ENCODE measurements at places on chromosomes 2 and 18.

DNA sequence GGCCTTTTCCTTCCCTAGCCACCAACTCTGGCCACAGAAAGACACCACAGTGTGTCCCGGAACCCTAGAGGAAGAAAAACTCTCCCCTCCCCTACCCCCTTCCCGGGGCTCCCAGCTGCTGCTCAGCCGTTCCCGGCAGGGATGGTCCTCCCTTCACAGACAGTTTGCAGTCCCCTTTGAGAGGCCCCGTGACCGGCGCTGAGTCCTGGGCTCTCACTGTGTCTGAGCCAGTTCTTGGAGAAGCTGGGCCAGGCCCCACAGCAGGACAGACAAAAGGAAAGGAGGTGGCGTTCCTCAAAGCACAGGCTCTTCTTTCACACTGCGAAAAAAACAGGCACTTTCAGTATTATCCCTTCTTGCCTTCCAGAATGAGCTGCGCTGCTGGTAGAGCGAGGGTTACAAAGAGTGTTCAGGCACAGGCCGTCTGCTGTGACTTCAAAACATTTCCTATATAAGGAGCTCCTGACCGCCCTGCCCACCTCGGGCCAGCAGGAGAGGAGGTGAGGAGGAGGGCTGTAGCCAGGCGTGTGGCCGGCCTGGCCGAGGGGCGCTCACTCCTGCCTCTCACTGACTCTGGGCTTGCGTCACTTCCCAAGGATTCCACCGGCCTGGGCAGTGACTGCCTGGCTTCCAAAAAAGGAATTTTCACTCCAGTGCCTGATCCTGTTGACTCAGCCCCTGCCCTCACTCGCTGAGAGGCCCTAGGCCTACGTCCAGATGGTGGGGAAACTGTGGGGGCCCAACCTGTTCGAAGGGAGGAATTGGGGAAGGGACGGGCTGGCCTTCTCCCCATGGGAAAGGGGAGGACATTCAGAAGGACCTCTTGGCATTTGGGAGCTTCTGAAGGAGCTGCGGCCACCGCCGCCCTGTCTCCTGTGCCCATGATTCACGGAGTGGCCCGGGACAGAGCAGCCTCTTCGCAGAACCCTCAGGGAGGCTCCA is 24.9 kb downstream of the CIDEA start:
- DNase-seq, result no peak

- no peak for DNase-seq
Observed at GRCh38 chr18:51020536-51020935, 9.5 kb upstream of the SMAD4 start.

DNA sequence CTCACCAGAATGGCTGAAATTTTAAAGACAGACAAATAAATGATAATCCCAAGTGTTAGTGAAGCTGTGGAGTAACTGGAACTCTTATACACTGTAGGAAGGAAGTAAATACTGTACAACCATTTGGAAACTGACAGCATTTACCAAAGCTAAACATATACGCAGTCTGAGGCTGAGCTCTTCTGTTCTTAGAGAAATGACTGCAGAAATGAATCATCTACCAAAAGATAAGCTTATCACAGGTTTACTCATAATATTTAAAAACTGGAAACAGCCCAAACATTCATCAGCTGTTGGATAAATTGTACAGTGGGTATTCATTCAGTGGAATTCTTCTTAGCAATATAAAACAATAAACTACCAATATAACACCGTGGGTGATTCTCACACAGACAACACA is 218.2 kb upstream of the RAB12 start:
- DNase-seq, result no peak

DNA sequence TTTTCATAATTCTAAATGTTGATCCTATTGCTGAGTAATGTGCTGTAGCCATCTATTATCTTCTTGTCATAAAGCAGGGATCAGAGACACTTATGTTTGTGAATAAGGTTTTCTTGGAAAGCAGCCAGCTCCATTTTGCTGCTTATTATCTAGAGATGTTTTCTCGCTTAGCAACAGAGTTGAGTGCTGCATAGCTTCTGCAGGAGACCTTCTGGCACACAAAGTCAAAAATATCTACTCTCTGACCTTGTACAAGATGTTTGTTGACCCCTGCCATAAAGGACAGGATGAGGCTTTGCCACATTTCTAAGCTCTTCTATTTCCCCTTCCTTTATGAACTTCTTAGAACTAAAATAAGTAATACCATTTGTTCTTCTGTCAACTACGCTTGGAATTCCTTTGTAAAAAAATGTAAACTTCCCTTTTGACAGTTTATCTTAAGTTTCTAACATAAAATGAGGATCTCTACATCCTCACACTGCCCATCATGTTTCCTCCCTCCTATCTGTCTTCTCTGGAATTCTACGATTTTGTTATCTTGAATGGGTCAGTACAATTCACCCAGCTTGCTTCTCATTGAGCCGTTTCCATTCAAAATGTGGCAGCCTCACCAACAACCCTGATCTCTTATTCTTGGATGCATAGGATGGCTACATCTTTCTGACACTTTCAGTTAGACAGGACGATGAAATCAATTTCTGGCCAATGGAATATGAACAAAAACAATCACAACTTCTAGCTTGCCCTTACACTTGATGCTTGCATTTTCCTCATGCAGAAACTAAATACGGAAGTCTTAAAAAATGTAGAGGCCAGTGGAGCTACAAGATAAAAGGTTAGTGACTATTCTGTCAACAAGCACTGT is 1377.0 kb downstream of the SUCLG1 start:
- DNase-seq, result peak; percentile 98

GRCh38 chr2:154375579-154375931 is 322.9 kb upstream of the KCNJ3 start:
- DNase-seq, result peak; percentile 88

GRCh38 chr2:38765149-38765548 is 12.9 kb upstream of the GEMIN6 start:
- DNase-seq, result no peak

- DNase-seq, result no peak
Observed at GRCh38 chr2:135411646-135412045, 119.4 kb downstream of the ZRANB3 start.

- peak; percentile 8 for DNase-seq
Observed at GRCh38 chr2:26008851-26009566, 24.9 kb upstream of the RAB10 start.

DNA sequence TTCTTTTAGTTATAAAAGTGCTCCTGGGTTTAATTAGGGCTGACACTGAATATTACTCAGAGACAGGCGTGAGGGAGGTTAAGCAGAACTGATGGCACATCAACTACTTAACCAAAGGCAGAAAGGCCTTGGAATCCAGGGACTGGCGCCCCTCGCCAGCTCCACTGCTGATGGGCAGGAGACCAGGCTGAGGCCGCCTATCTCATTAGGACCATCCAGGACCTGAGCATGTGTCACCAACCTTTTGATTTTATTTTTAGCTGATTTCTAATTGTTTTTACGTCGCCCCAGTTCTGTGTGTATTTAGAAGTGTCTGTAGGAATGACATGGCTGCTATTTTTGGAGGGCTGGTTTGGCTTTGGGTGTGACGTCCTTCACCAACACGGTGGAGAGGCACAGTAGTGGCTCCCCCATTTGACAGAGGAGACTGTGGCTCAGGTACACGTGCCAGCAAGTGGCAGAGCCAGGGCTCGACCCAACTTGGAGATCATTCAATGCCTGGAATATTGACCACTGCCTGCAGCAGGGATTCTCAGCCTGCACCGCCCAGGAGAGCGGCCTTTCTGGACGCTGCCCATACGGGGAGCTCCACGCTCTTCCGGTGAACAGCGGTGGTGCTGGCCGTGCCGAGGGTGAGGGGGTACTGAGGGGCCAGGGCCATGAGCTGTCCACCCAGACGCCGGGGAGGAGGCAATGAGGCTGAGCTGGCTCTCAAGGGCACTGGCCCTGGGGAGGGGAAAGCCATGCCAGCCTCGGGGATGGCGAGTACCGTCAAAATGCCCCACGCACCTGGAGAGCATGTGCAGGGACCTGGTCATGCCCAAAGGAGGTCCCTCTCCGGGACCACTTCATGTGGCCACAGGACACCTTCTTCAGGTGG is 205.7 kb downstream of the ASB1 start:
- DNase-seq, result no peak

- DNase-seq, result peak; percentile 71
Observed at GRCh38 chr18:12283256-12283655, 24.8 kb upstream of the TUBB6 start.

DNA sequence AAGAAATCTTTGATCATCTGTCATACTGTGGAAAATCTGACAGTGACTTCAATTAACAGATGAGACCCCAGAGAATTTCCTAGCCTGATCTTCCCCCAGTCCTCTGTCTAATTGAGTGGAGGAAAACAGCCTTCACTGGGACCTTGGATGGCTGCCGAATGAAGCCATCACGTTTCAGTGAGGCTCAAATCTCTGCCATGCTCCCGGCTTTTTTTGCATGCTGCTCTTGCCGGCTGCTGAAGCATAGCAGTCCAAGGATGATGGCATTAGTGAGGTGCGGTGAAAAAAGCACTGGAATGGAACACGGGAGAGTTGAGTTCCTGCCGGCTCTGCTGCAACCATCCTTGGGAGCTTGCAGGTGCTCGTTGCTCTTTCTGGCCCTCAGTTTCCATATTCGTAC is 430.5 kb downstream of the SLC4A3 start:
- no peak for DNase-seq

GRCh38 chr2:193518041-193518817 is 1323.5 kb upstream of the TMEFF2 start:
- no peak for DNase-seq

- no peak for DNase-seq
Observed at GRCh38 chr2:204909791-204910190, 364.5 kb downstream of the PARD3B start.

DNA sequence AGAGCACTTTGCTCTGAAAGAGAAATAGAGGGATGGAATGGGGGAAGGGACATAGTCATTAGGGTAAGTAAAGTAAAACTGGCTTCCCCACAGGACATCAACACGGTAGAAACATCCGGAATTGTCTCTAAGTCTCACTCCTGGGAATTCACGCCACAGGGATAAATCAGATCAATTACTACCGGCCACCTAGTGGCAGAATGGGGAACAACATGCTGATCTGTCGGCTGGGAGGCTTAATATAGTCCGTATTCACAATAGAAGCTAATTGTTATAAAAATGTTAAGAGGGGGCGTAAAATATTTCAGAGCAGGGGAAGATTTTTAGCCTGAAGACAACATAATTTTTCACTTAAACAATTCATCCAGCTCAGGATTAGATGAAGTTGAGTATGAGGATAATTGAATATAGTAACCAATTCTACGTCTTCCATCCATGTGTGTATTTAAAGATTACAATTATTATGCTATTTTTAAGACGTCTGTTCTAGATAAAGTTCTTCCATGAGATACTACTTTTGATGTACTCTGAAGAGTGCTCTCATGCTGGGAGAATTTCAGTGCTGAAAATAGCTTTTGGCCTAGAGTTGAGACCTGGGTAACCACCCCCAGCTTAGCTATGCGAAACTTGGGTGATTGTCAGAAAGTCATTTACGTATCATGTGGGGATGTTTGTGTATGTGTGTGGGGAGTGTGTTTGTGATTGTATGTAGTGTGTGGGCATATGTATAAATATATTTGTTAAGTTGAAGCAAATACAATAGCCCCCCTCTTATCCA is 65.7 kb downstream of the LRRTM1 start:
- peak; percentile 63 for DNase-seq

DNA sequence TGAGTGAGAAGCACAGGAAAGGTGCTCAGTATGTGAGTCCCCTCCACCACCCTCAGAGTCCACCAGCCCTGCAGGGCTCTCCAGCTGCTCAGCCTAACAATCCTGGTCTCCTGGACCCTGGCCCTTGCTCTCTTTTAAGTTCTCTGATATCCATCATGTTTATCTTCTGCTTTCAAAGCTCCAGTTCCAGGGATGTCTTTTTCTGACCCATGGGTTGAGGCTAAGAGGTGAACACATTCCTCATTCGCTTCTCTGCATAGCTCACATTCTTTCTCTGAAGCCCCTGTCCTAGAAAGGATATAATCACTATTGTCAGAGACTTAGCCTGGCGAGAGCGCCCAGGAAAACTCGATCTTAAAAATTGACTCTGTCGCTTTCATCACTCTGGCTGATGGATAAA is 86.4 kb downstream of the ARL4C start:
- no peak for DNase-seq

- peak; percentile 33 for DNase-seq
Observed at GRCh38 chr2:99198103-99198841, 17.3 kb downstream of the MRPL30 start.

DNA sequence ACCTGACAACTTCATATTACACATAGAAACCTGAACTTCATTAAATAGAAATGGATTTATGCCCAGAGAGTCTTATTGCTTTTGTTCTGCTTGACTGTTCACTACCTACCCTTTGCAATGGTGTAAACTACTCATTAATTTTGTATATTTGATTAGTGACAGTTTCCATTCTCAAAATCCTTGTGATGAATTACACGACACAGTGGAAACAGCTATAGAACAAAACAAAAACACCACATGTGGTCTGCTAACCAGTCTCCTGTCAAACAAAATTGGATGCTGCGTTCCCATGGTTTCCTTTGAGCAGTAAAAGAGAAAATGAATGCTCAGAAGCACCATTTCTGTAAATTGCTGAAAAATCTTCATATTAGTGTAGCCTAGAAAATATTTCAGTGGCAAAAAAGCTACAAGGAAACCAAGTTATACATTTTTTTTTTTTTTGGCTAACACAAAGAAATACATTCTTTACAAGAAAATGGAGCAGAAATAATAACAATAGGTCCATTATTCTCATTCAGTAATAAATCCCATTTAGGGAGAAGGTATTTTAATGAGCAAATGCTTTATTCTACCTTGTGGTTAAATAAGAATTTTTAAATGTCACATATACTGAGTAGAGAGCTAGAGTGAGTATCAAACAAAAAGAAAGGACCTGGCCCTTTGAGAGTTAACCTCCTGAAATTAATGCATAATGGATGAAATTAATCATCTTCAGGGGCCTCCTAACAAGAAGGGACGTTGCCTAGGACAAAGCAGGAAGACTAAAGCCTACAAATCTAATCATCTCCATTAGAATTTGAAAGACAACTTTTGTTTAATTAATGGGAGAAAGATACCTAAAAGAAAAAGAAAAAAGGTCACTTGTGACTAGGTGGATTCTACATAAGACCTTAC is 355.1 kb upstream of the ZC3H15 start:
- DNase-seq, result peak; percentile 43

DNA sequence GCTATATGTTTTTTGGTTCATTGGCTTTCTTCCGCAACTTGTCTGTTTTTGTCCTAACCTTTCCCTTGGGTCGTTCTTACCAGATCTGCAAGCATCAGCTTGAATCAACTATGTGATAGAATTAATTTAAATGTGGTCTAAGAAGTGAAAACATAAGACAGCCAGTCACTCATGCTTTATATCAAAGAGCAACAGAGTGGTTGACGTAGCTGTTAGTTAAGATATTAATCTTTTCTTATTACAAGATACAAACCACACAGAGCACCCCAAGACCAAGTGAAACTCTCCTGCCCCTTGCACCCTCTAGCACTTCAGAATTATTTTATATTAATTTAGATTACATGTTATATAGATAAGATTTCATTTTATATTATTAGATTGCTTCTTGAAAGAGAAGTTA is 15.2 kb downstream of the IL18RAP start:
- no peak for DNase-seq

DNA sequence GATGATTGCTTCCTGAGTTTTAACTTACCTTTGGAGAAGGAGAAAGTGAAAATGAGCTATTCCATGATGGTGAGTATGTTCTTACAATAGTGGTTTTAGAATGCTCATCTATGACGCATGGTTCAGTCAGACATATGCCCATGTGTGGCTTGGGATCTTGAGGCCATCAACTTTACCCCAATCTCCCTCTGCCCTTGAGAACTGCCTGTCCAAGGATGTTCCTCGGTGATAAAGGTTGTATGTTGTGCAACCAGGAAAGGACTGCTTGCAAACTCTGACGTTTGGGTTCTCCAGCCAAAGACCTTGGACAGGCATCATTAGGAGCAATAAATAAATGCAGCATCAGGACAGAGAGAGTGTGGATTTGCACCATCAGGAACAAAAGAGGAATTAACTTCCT is 165.0 kb downstream of the ZEB2 start:
- DNase-seq, result no peak
